Endothelial cell (in vitro differentiated cells): ENCODE measurements at places on chromosomes 6 and 20.

- DNase-seq = no peak
Observed at GRCh38 chr6:72905705-72906478, 284.0 kb downstream of the KCNQ5 start.

GRCh38 chr20:60921022-60921622 is 330.9 kb upstream of the CDH4 start:
- DNase-seq = no peak

DNA sequence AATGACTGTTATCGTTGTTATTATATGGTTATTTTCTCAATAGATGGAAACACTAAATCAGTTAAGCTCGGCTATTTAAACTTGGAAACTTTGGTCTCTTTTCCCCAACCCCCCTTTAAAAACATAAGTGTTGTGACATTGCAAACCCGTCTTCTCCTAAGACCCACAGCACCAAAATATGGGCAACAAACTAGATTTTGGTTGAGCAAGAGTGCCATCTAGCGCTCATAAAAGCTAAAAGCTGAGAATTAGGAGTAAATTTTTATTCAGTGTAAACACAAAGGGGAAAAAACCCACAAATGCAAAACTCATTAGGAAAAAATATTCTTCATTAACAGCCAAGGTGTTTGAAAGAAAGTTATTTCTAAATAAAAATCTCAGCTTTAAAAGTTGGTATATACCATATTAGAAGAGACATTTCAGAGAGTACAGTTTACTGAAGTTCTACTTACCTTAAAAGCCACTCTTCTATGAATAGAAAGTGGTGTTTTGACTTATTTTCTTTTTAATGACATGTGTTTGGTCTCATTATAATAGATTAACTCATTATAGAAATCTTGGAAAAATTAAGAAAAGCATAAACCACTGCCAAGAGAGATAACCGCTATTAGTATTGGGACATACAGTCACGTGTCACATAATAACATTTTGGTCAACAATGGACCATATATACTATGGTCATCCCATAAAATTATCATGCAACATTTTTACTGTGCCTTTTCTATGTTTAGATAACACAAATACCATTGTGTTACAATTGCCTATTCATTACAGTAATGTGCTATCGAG is 21.1 kb downstream of the SESN1 start:
- peak; percentile 37 for DNase-seq

- DNase-seq = no peak
Observed at GRCh38 chr6:13272131-13273046, 55.9 kb downstream of the TBC1D7 start.

DNA sequence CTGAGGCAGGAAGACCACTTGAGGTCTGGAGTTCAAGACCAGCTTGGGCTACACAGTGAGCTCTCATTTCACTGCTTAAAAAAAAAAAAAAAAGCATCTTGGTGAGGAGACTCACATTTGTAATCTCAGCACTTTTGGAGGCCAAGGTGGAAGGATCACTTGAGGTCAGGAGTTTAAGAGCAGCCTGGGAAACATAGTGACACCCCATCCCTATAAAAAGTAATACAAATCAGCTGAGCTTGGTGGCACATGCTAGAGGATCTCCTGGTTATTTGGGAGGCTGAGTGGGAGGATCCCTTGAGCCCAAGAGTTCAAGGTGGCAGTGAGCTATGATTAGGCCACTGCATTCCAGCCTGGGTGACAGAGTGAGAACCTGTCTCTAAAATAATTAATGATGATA is 29.4 kb upstream of the SYNCRIP start:
- DNase-seq = no peak

DNA sequence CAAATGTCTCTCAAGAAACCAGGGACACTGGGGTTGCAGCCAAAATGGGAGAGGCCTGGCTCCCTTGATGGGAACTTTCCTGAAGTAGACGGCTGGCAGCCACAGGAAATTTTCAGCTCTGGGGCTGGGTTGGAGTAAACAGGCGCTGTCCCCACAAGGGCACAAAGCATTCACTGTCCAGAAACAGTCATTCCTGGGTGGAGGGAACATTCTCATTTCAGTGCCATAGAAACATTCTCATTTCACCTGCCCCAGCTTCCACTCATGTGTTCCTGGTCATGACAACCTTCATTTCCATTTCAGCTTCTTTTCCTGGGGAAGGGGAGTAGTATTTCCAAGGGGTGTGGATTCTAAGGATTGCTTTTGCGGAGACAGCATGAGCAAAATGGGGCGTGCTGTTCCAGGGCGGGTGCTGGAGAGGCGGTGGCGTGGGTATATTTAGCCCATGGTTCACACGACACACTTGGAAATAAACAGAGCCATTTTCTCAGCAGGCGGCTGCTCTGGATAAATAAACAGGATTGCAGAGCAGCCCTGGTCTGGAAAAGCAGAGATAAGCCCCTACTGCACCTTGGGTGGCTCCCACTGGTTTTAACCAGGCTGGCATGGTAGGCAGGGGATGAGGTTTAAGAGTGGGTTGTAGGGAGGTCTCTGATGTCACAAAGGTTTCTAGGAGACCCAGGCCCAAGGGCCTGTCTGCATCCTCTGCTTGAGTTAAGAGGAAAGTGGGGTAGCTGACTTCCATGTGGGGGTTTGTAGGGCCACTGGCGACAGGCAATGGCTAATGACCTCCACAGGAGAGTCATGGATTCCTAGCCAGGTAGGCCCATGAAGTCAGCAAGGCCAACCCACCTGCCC is 32.9 kb downstream of the COX4I2 start:
- DNase-seq = no peak

- no peak for DNase-seq
Observed at GRCh38 chr20:17316316-17317038, 89.6 kb downstream of the PCSK2 start.

DNA sequence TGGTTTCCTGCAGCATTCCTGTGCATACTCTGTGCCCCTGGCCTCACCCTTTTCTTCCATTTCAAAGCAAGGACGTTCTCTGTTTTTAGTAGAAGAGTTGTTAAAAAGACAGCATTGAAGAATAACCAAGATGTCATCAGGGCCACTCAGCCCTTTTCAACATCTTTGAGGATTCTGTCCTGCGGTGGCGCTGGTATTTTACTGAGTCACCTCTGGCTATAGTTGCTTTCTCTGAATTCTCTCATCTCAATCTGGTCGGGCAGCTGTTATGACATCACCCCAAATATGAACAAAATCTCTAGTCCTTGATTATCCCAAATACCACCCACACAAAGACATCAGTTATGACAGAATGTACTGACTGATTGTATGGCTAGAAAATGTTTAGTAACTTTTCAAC is 204.2 kb downstream of the GRIK2 start:
- no peak for DNase-seq

GRCh38 chr20:4901031-4901818 is 100.1 kb downstream of the SLC23A2 start:
- no peak for DNase-seq

DNA sequence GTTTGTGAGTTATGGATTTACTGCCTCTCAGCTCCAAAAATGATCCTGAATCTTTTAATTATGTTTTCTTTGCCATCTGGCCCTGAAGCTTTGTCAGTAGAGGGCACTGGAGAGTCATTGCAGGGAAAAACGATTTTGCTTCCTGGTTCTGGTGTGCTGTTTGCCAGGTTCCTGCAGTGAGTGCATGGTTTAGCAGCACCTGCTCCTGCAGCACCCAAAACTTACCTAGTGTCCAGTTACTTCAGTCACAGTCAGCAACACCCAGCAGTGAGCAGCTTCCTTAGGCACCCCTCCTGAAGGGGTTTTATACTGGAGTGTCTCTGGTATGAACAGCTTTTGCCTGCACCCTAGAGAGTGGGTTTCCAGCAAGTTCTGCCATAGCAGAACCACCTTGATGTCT is 6.0 kb upstream of the TRIM26 start:
- DNase-seq = peak; percentile 57

GRCh38 chr20:62739581-62740285 is 31.1 kb downstream of the NTSR1 start:
- DNase-seq = no peak

DNA sequence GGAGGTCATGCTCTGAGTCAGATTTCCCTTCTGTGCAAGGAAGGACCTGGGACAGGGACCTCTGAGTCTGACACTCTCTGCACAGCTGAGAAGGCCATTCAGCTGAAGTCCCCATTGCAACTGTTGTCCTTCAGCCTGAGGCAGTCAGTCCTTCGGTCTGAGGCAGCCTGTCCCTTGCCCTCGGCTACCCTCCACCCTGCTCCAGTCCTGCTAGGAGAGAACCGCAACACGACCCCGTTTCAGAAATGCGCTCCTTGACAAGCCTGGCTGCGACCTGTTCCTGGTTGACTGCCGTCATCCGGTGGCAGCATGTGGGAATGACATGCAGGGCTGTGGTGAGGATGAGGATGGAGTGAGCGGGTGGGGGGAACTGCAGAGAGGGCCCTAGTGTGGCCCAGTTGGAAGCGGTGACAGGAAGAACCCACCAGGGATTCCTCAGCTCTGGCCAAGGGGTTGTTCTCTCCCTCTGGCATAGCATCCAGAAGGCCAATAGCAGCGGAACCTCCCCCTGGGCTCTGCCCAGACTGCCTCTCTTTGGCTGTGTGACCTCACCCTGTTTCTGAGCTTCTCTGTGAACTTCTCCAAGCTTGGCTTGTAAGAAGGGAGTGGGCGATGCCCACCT is 40.3 kb upstream of the ANGPT4 start:
- peak; percentile 73 for DNase-seq

- DNase-seq = no peak
Observed at GRCh38 chr6:13378669-13379590, 50.6 kb upstream of the TBC1D7 start.

GRCh38 chr20:37880726-37881591 is 22.0 kb upstream of the VSTM2L start:
- DNase-seq = peak; percentile 26

DNA sequence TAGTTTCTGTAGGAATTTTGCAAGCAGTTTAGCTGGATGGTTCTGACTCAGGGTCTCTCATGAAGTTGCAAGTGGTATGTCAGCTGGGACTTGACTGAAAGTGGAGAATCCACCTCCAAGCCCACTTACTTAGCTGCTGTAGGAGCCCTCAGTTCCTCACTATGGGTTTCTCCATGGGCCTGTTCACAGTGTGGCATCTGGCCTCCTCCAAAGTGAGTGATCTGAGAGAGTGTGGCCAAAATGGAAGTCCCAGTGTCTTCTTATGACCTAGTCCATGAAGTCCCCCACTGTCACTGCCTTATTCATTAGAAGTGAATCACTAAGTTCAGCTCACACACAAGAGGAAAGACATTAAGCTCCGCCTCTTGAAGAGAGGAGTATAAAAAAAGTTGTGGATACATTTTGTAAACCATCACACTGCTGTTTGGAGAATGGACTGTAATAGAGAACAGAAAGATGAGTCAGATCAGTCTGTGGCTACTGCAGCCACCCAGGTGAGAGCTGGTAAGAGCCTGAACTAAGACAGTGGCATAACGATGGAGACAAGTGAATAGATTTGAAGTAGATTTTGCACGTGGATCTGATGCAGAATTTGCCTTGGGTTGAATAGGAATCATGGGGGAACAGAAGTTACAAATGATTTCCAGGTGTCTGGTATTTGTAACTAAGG is 4.9 kb upstream of the NELFCD start:
- no peak for DNase-seq

- no peak for DNase-seq
Observed at GRCh38 chr6:166969390-166970002, 13.1 kb upstream of the RNASET2 start.

DNA sequence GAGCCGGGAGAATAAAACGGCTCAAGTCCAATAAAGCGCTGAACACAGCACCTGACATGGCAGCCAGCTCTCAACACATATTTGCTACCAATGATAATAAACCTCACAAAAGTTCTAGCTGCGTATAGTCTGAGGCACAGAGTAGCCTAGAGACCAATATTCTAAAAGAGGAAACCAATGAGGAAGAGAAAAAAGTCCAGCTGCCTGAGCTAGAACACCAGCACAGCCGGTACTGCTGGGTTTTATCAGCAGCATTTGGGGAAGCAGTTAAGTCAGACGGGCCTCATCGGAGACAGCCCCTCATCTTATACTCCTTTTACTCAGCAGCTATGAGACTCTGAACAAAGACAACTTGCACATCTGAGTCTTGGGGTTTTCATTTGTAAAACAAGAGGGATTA is 2.4 kb upstream of the RTF2 start:
- DNase-seq = no peak

GRCh38 chr6:37175332-37176267 is 5.6 kb downstream of the PIM1 start:
- DNase-seq = no peak

GRCh38 chr6:15504581-15505350 is 158.1 kb downstream of the DTNBP1 start:
- DNase-seq = no peak

GRCh38 chr20:46246559-46246958 is 61.7 kb downstream of the CDH22 start:
- no peak for DNase-seq

- DNase-seq = no peak
Observed at GRCh38 chr6:30066082-30066481, 916 bp upstream of the PPP1R11 start.

DNA sequence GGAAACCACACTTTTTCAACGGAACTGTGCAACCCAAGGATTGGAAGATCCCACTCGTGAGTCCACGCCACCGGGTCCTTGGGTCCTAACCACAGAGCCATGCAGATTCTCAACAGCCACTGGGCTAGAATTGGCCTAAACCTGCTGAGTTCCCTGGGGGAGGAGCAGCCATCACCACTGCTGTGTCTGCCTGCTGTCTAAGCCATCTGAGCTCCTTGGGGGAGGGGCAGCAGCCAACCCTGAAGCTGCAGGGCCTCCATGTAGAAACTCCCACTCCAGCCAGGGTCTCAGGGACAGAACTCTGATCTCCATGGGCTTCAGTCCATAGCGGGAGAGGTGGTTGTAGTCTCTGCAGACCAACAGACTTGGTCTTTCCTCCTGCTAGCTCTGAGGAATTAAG is 154.6 kb upstream of the VGLL2 start:
- DNase-seq = no peak

GRCh38 chr6:126307849-126308248 is 32.1 kb upstream of the CENPW start:
- DNase-seq = no peak

- no peak for DNase-seq
Observed at GRCh38 chr6:135531954-135532490, 34.5 kb upstream of the AHI1 start.

- DNase-seq = no peak
Observed at GRCh38 chr6:151550618-151551017, 56.8 kb downstream of the CCDC170 start.

DNA sequence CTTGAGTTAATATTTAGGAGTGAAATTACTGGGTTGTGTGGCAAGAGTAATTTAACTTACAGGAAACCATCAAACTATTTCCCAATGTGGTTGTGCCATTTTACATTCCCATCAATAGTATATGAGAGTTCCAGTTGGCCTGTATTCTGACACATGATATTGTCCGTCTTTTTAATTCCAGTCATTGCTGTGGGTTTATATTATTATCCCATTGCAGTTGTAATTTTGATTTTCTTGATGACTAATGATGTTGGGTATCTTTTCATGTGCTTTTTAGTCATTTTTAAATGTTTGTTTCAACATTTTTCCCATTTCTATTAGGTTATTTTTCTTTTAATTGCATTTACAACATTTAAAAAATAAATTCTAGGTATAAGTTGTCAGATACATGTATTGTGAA is 614.0 kb downstream of the UTRN start:
- no peak for DNase-seq

DNA sequence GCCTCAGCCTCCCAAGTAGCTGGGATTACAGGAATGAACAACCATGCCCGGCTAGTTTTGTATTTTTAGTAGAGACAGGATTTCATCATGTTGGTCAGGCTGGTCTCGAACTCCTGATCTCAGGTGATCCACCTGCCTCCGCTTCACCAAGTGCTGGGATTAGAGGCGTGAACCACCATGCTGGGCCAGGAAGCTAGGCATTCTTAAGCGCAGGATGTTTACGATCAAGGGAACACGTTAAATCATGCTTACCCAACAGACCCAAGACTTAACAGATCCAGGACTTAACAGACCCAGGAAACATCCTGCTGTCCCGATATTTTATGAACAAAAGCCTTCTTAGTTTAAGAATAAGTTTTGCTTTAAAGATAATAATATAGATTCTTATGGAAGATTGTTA is 9.1 kb downstream of the PTGIS start:
- no peak for DNase-seq
